ENCODE measurements at places on chromosomes 5 and 9.

GRCh38 chr5:69136293-69136692 lies 30.7 kb upstream of the CCNB1 start:
- no peak for DNase-seq

- DNase-seq, result no peak
Measured at GRCh38 chr5:179122411-179123108, 62.4 kb downstream of the ZNF354C start.

DNA sequence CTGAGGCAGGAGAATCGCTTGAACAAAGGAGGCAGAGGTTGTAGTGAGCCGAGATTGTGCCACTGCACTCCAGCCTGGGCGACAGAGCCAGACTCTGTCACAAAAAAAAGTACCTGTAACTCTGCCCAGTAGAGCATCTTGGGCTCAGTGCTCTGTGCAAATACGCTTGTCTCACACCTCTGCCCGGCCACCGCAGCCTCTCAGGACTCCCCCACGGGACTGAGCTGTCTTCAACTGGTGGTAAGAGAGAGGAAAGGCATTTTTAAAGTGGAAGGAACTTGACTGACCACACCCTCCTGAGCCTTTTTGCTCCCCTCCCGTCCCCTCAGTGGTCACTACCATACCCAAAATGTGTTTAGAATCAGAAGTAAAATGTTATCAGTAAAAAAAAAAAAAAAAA lies 174.3 kb upstream of the PIK3R1 start:
- DNase-seq, result no peak

DNA sequence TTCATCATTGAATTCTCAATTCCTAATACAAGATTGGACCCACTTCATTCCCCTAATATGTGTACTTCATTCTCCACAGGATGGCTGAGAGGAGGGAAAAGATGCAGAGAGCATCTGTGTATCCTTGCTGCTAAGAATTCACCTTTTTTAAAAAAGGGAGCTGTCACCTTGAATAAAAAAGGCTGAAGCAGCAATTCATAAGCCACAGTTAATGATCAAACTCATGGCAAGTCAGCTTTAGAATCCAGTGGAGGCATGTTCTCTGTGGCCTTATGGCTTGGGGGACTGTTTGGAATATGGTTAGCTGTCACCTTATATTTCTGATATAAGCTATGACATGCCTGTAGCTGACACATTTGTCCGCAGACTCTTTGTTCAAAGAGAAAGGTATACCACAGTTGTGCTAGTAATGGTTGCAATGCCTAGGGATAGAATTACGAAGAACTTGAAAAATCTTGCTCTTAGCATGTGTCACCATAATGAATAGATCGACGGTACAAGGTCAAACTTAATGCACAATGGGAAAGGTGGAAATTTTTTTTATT lies 256.8 kb upstream of the TNC start:
- DNase-seq, result no peak

GRCh38 chr5:75566710-75567309 lies 44.4 kb upstream of the ANKDD1B start:
- DNase-seq, result peak; percentile 17

- no peak for DNase-seq
Measured at GRCh38 chr5:96909435-96909834, 26.4 kb upstream of the LNPEP start.

DNA sequence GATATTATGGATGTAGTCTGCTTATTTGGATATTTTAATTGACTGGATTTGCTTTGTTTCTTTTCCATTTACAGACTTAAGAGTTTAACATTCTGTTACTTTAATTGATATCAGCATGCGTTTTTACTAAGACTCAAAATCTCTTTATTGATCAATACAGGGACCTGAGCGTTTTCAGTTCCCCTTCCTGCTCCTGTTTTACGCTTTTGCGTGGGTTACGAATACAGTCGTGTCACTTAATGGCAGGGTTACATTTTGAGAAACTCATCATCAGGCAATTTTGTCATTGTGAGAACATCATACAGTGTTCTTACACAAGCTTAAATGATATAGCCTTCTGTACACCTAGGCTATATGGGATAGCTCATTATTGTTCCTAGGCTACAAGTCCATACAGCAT lies 65.2 kb downstream of the PBX3 start:
- DNase-seq, result no peak

- DNase-seq, result no peak
Measured at GRCh38 chr5:173139631-173140030, 4.7 kb upstream of the BNIP1 start.

GRCh38 chr9:109801484-109801883 lies 21.5 kb downstream of the PALM2AKAP2 start:
- DNase-seq, result no peak

DNA sequence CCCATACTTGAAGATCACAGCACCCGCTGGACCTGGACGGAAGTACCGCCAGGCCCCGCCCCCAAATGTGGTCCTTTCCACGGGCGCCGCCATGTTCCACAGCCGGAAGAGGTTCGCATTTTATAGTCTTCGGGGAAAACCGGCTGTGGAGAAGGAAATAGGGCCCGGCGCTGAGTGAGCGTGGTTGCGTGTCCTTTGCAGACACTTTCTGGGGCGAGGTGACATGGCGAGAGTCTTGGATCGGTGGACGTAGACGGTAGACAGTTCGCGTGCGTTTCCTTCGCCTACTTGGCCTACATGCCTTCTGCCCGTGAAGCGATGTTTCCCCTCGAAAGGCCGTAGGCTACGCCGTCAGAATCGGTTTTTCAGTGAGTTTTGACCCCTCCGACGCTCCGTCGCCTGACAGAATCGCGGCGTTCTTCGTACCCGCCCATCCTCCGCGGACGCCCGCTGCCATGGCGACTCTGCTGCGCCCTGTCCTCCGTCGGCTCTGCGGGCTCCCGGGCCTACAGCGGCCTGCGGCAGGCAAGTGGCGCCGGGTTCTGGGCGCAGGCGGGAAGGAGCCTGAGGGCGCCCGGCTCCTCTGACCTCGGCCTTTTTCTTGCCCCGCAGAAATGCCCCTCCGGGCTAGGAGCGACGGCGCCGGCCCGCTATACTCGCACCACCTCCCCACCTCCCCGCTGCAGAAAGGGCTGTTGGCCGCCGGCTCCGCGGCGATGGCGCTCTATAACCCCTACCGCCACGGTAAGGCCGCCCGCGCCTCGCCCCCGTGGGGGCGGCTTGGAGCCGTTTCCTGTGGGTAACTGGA lies at the start of the genes COQ4 and TRUB2:
COQ4 (plus strand) TSS at position 436 of the 808 bp plus-strand sequence; CDS start at position 456, 20 bp downstream.
TRUB2 (minus strand) TSS at position 44 of the 808 bp plus-strand sequence; CDS start at position 5, 39 bp downstream.
- DNase-seq, result peak; percentile 90

- DNase-seq, result no peak
Measured at GRCh38 chr9:103700195-103700962, 393.7 kb upstream of the SMC2 start.

GRCh38 chr9:38039090-38039906 lies 29.7 kb downstream of the SHB start:
- DNase-seq, result no peak

- no peak for DNase-seq
Measured at GRCh38 chr9:115522912-115523311, 405.0 kb upstream of the TNC start.

GRCh38 chr5:141850244-141850768 lies 27.9 kb downstream of the PCDH1 start:
- DNase-seq, result no peak

GRCh38 chr5:9058666-9059065 lies 487.2 kb downstream of the SEMA5A start:
- DNase-seq, result no peak

DNA sequence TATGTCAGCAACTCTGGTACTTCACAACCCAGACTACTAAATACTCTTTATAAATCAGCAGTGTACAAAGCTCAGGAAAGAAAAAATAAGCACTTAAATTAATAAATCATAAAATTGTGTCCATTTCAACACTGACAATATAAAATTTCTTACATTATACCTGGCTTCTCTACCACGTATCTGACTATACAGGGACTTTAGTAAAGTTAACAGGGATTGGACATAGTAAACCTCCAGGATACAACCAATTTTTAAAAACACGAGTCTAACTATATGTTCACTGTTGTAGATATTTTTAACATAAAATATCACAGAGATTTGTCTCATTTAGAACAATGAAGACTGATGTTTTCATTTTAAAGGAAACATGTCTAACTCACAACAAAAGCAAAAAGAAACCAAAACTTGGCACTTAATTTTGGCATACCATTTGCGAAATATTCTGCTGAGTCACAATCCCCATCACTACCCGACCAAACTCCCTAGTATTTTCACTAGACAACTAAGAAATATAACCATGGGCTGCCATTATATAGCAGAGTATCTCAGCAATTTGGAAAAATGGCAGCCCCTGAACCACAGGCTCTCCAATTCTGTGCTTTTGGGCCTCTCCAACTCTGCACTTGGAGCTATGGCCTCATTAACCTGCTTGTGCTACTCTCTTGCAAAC lies 14.4 kb downstream of the FAM169A start:
- DNase-seq, result no peak

DNA sequence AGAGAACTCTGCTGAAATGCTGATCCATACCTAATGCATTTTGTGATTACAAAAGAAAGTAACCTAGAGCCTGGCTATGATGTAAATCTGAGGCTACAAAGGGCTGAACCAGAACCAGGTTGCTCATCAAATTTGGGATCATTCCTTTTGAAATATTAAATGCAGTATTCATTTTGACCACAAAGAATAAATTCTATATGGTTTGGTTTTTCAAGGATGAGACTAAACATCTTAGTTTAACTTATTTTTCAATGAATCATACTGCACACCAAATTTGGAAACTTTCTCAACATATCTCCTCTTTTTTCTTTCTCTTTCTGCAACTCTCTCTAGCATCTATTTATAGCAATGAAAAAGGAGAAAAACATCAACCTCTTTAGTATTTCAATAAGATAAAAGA lies 46.5 kb downstream of the CEMIP2 start:
- no peak for DNase-seq

DNA sequence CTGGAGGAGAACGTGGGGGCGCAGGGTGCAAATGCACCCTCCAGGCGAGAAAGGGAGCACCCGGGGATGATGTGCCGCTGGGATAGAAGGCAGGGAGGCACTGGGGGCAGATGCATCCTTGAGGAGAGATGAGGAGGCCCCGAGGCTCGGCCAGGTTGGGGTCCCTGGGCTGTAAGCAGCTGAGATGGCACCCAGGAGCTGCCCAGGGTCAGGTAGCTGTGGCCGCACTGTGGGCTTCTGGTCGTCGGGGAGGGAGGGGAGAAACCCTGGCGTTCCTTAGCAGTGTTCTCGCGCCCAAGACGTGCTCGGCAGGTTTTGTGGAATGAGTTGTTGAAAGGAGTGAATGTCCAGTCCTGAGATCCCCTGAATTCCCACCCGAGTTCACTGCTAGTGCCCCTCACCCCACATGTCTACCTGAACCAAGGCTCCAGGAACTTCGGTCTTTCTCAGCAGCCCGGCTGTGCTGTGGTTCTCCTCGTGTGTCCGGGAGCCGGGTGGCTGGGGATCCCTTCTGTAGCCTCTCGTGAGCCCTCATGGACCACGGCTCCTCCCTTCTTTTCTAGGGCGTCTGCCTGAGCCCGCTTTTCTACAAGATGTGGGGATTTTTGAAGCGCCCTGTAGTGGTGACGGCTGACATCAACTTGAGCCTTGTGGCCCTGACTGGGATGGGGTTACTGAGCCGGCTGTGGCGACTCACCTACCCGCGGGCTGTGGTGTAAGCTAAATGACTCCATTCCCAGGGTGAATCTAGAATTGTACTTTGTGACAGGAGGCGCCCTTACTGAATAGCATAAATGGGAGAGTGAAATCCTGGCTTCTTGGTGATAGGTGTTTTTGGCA lies 1.1 kb downstream of the POMT1 start:
- no peak for DNase-seq

GRCh38 chr9:71736236-71736635 lies 32.1 kb downstream of the CEMIP2 start:
- no peak for DNase-seq

- no peak for DNase-seq
Measured at GRCh38 chr5:125480911-125481310, 734.5 kb upstream of the ZNF608 start.

DNA sequence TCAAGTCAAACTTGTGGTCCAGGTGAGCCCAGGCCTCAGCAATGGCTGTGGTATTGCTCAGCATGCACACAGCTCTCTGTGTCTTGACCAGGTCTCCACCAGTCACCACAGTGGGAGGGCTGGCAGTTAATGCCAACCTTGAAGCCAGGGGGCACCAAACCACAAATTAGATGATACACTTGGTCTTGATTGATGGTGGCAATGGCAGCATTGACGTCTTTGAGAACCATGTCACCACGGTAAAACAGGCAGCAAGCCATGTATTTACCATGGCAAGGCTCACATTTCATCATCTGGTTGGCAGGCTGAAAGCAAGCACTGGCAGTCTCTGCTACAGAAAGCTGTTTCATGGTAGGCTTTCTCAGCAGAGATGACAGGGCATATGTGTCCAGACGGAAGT lies 40.0 kb downstream of the NIM1K start:
- DNase-seq, result no peak

- no peak for DNase-seq
Measured at GRCh38 chr9:13500034-13500433, 220.5 kb upstream of the MPDZ start.

- no peak for DNase-seq
Measured at GRCh38 chr9:73166468-73166867, 14.8 kb downstream of the ANXA1 start.

- no peak for DNase-seq
Measured at GRCh38 chr9:38125889-38126288, 56.9 kb upstream of the SHB start.

DNA sequence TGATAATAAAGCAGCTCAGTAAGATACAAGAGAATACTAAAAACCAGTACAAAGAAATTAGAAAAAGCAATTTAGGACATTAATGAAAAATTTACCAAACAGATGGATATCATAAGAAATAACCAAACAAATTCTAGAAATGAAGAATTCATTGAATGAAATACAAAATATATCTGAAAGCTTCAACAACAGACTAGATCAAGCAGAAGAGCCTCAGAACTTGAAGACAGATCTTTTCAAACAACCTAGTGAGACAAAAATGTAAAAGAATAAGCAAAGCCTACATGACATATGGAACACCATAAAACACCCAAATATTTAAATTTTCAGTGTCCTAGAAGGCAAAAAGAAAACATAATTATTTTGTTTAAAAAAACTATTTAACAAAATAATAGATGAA lies 66.9 kb downstream of the SKIC3 start:
- DNase-seq, result no peak

DNA sequence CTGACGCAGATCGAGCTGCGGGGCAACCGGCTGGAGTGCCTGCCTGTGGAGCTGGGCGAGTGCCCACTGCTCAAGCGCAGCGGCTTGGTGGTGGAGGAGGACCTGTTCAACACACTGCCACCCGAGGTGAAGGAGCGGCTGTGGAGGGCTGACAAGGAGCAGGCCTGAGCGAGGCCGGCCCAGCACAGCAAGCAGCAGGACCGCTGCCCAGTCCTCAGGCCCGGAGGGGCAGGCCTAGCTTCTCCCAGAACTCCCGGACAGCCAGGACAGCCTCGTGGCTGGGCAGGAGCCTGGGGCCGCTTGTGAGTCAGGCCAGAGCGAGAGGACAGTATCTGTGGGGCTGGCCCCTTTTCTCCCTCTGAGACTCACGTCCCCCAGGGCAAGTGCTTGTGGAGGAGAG lies 4.6 kb upstream of the PHYHD1 start:
- no peak for DNase-seq

Measured in activated T-cell treated with anti-CD3 and anti-CD28 coated beads for 4 hours (primary cell).